ENCODE measurements at places on chromosomes 5 and 9. TPM values are rescaled to one million over a fixed set of nuclear protein-coding genes. Genes with fewer than 3 reads are reported as not detected.
A peak's percentile ranks its signal among the peaks of the same experiment; 100 is the strongest.

The ACSL6 gene
- total RNA-seq, result 0.59 TPM

DNA sequence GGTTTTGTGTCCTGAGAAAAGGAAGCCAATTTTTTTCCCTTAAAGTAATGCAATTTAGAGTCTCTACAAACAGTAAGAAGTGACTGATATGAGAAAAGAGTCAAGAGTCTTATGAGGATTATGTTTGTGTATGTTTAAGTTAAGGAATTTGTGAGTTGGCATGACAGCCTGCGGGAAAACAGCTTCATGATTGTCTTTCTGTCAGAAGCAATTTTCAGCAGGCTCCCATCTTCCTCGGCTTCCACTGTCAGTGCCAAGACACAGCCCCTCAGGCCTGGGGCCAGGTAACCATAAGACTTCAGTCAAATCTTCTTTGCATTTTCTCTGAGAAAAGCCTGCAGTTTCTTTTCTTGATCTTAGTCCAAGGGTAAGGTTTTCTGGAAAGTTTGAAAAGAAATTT lies 17.0 kb upstream of the SELENOP start:
- no peaks in the 10 kb centered on the region for H3K36me3 ChIP-seq
- no peaks in the 10 kb centered on the region for H3K27me3 ChIP-seq
- H3K4me3 ChIP-seq, result no peak overlapping the region
- no peak for DNase-seq
- peaks cover 9% of the 10 kb centered on the region for H3K4me1 ChIP-seq

DNA sequence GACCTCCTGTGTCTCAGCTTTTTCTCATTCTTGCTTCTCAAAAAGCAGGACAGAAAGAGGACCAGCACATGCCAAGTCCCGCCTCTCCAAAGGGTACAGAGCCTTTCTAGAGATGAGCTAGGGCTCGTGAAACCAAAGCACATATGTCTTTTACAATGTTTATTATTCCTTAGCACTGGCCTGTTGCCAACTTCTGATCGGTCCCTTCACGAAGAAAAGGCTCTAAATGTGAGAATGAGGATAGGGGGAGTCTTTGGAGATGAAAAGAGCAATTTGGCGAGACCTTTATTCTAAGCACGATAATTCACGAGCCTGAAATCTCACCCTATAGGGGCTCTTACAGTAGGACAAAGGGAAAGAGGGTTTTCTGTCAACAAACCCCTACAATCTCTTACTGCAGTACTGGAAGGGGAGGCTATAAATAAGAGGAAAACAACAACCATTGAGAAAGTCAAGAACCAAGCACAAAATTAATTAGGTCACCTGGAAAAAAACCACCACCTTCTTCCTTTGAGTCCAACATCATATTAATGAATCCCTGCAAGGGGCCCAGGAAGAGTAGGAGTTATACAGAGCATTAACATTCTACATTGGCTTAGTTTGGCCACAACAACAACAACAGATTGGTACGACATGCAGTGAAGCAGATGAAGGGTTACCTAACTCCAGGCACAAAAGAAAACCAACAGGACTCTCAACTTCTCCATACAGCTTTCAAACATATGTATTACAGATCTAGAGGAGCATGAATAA lies 309.5 kb downstream of the PDE4D start:
- peaks cover 5% of the 10 kb centered on the region for H3K4me1 ChIP-seq
- DNase-seq, result peak; percentile 42
- no peaks in the 10 kb centered on the region for H3K36me3 ChIP-seq
- H3K27me3 ChIP-seq, result no peaks in the 10 kb centered on the region
- peak overlapping the region; percentile 34 for H3K27ac ChIP-seq

DNA sequence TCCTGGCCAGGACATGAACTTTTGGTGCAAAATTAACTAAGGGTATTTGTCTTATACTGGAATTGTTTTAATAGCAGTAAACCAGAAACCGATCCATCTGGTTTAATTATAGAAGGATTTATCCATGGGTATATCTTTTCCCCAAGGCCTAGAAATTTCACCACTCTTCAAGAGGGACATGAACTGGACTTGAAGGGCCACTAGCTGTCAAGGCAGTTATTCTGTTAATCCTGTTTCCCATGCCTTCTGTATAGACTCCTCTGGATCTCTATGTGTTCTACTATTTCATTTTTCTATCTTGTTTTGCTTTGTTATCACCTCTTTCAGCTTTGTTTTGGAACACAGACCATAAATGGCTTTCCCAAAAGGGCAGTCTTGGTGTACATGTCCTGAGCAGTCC lies 467.6 kb downstream of the KIF4B start:
- H3K4me1 ChIP-seq, result no peaks in the 10 kb centered on the region
- H3K4me3 ChIP-seq, result no peak overlapping the region
- H3K27ac ChIP-seq, result no peak overlapping the region
- DNase-seq, result no peak
- H3K27me3 ChIP-seq, result no peaks in the 10 kb centered on the region

- H3K27ac ChIP-seq, result peak overlapping the region; percentile 20
- peaks cover 67% of the 10 kb centered on the region for H3K4me1 ChIP-seq
- no peaks in the 10 kb centered on the region for H3K27me3 ChIP-seq
- H3K36me3 ChIP-seq, result peaks cover 42% of the 10 kb centered on the region
- no peak for DNase-seq
Observed at GRCh38 chr9:128886211-128886891, 4.4 kb downstream of the LRRC8A start.

The MOB3B gene
- 22.7 TPM for total RNA-seq

DNA sequence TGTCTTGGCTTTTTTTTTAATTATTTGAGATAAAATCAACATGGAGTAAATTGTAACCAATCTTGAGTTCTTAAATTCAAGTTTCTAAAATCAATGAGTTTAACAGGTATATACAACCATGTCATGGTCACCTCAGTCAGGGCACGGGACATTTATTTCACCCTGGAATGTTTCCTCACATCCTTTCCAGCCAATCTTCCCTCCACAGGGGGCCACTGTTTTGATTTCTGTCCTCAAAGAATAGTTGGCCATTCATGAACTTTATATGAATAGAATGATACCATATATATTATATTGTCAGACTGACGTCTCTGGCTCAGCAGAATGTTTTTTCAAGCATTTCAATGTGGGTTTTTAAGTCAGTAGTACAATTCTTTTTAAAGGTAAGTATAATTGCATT lies 806 bp downstream of the ZNF474 start:
- no peaks in the 10 kb centered on the region for H3K36me3 ChIP-seq
- no peaks in the 10 kb centered on the region for H3K4me1 ChIP-seq
- no peak for DNase-seq
- no peak overlapping the region for H3K27ac ChIP-seq
- no peak overlapping the region for H3K4me3 ChIP-seq

DNA sequence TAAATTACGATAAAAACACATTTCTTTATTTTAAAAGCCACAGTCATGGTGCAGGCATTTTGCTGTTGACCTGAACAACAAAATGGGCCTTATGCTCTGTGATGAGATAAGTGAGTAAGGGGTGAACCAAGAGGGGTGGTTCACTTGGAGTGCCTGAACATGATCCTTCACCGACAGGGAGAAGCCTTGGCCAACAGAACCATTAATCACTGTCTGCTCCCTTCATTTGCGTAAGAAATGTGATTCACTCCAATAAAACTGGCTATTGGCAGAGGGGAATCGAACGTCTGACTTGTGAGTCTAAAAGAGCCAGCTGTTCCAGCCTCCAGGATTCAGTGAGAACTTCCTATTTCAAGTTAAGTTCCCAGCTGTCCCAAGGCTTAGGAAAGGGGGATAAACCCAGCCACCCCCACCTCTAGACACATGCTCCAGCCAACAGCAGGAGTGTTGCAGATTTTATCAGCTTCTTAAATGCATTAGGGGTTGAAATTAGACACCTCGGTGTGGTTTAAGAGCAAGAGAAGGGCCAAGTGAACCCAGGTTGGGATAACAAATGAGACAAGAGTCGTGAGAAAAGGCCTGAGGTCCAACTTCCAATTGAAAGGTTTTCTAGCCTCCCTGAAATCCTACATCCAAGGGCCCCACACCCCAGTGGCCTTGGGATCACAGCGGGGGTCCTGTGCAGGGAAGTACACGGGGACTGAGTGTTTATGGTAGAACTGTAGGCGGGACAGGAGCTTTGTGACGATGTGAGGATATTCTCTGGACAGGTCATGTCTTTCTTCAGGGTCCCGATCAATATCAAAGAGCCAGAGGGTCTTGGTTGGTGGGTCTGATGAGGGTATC lies 131.4 kb upstream of the LHFPL2 start:
- H3K36me3 ChIP-seq, result no peaks in the 10 kb centered on the region
- no peak overlapping the region for H3K4me3 ChIP-seq
- no peak for DNase-seq
- no peaks in the 10 kb centered on the region for H3K27me3 ChIP-seq
- no peak overlapping the region for H3K27ac ChIP-seq

GRCh38 chr5:180135128-180135955 lies 63.8 kb upstream of the RNF130 start:
- no peaks in the 10 kb centered on the region for H3K36me3 ChIP-seq
- H3K4me1 ChIP-seq, result no peaks in the 10 kb centered on the region

DNA sequence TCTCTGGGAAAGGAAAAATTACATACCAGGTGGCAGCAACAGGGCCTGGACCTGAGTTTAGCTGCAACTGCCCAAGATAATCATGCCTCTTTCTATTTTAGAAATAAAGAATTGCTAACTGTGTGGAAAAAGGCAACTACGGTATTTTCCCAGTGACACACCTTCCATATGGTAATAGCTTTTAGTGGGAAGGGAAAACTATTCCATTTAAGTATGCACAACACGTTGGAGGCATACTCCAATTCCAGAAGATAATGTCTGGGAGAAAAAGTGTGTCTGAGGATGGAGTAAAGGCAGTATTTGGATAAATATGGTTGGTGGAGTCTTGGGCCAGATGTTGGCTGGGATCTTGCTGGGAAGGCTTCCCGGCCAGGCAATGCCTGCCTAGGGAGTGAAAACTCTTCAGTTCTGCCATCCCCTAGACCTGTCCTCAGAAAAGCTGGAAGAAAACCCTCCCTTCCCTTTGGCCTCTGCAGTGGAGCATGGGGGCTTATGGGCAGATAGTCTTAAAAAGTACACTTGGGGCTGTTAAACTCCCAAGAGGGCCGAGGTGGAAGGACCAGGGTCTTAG lies 40.6 kb downstream of the SH3PXD2B start:
- peak overlapping the region; percentile 73 for H3K27ac ChIP-seq
- H3K36me3 ChIP-seq, result no peaks in the 10 kb centered on the region
- no peak for DNase-seq
- H3K27me3 ChIP-seq, result no peaks in the 10 kb centered on the region
- H3K4me3 ChIP-seq, result no peak overlapping the region
- H3K4me1 ChIP-seq, result peaks cover 73% of the 10 kb centered on the region

DNA sequence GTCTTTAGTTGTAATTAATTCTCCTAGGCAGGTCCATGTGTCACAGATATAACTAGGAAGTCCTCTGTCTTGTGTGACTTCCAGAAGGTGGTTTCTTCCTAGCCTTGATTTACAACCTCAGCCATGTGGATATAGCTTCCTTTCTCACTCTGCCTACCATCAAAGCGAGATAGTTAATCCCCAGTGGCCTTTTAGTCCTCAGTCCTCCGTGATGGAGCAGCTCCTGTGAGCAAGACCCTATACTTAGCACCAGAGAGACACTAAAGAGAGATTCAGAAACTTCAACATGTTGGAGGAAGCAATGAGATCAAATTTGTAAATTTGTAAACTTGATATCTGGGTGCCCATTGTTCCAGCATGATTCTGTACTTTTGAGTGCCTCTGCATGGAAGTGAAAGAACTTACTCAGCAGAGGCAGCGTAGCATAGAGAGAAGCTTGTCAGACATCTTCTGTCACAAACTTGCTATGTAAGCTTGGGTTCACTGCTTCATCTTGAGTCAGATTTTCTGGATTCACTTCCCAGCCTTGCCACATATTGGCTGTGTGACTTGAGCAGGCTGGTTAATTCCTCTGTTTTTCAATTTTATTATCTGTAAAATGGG lies 170.2 kb upstream of the NR3C1 start:
- no peak overlapping the region for H3K4me3 ChIP-seq
- H3K27ac ChIP-seq, result no peak overlapping the region
- H3K36me3 ChIP-seq, result no peaks in the 10 kb centered on the region
- H3K4me1 ChIP-seq, result peaks cover 10% of the 10 kb centered on the region
- no peaks in the 10 kb centered on the region for H3K27me3 ChIP-seq

- H3K4me3 ChIP-seq, result no peak overlapping the region
- H3K4me1 ChIP-seq, result no peaks in the 10 kb centered on the region
- H3K27me3 ChIP-seq, result no peaks in the 10 kb centered on the region
- no peak for DNase-seq
- no peak overlapping the region for H3K27ac ChIP-seq
Observed at GRCh38 chr5:147826361-147826760, 5.1 kb downstream of the SPINK1 start.

The PRRX2 gene
- total RNA-seq, result 2.5 TPM

DNA sequence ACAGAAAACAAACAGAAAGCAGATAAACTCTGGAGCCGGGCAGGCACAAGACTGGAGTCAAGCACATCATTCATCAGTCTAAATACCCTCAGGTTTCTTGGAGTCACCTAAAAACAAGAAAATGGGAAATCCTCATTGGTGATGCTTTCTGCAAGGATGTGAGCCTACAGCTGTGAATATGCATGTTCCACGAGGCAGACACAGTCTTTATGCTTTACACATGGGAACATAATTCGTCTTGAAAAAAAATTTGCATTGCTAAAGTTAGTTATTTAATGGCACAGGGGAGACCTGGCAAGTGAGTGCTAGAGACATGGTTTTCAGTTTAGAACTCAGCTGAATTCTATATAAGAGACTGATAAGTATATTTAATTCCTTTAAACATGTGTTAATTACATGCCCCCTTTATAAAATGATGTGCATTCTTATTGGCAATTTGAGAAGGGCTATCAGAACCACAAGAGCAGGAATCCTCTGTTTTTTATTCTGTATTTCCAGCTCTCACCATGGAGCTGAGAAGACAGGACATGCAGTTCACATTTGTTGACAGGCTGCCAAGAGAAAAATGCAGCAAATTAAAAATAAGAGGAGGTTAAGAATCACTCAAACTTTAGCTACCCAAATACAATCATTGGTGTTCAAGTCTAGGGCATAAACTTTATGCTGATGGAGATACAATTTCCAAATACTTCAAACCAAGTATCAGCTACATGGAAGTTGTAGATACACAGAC lies 438.0 kb upstream of the MPDZ start:
- no peak for DNase-seq
- no peaks in the 10 kb centered on the region for H3K36me3 ChIP-seq
- H3K4me3 ChIP-seq, result no peak overlapping the region
- peaks cover 13% of the 10 kb centered on the region for H3K4me1 ChIP-seq

- H3K4me1 ChIP-seq, result no peaks in the 10 kb centered on the region
- H3K4me3 ChIP-seq, result no peak overlapping the region
- peaks cover 98% of the 10 kb centered on the region for H3K36me3 ChIP-seq
- H3K27ac ChIP-seq, result no peak overlapping the region
Observed at GRCh38 chr5:65611524-65611923, 12.6 kb downstream of the TRIM23 start.

- no peak overlapping the region for H3K4me3 ChIP-seq
- no peaks in the 10 kb centered on the region for H3K36me3 ChIP-seq
- peaks cover 80% of the 10 kb centered on the region for H3K4me1 ChIP-seq
- H3K27me3 ChIP-seq, result no peaks in the 10 kb centered on the region
- no peak for DNase-seq
Observed at GRCh38 chr5:154783774-154784460, 28.7 kb downstream of the LARP1 start.

The ANKDD1B gene
- 4.3 TPM for total RNA-seq

Measured in lower lobe of right lung (tissue), 2 donors.